ENCODE measurements at places on chromosomes 2 and 18. TPM values are rescaled to one million over a fixed set of nuclear protein-coding genes. Genes with fewer than 3 reads are reported as not detected.
A peak's percentile ranks its signal among the peaks of the same experiment; 100 is the strongest.

DNA sequence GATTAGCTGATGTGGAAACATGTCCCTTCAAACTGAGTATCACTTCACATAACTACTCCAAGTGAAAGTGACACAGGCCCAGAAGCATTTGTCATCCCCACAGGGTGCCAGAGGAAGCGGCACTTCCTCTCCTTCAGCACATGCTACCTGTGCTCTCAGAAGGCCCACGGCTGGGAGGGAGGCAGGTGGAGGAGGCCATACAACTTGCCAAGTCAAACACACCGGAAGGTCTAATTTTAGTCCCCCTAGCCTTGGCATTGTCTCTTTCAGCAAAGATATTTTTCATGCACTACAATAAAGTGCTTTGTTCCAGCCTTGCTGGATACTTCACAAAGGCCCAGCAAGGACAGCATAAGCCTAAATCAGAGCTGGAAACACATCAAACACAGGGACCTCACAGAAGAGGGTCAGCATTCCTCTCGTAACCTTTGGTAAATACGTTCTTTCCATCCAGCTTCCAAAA, 38.0 kb downstream of the VSNL1 start:
- no peak for DNase-seq

- DNase-seq, result no peak
These were observed 188.5 kb downstream of the EIPR1 start for GRCh38 chr2:3189076-3189591.

DNA sequence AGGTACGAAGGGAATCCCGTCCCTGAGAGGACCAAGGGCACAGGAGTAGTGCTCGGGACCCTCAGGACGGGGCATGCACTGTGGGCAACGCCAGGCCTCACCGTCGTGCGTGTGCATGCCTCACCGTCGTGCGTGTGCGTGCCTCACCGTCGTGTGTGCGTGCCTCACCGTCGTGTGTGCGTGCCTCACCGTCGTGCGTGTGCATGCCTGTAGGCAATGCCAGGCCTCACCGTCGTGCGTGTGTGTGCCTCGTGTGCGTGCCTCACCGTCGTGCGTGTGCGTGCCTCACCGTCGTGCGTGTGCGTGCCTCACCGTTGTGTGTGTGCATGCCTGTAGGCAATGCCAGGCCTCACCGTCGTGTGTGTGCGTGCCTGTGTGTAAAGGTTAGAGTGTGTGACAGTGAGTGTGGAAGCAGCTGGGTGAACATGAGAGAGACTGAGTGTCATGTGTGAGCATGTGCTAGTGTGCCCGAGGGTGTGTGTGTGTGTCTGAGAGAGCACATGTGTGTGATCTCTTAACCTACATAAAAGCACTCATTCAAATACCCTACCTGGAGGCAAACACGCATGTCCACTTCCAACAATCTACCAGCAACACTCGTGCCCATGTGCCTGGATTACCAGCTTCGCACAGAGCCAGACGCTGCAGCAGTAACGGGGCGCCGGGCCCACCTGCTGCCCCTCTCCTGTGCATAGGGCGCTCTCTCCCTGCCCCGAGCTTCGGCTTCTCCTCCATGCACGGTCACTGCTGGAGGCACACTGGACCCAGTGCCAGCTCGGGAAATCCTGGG, 36.3 kb downstream of the ZNF516 start:
- DNase-seq, result peak; percentile 83

DNA sequence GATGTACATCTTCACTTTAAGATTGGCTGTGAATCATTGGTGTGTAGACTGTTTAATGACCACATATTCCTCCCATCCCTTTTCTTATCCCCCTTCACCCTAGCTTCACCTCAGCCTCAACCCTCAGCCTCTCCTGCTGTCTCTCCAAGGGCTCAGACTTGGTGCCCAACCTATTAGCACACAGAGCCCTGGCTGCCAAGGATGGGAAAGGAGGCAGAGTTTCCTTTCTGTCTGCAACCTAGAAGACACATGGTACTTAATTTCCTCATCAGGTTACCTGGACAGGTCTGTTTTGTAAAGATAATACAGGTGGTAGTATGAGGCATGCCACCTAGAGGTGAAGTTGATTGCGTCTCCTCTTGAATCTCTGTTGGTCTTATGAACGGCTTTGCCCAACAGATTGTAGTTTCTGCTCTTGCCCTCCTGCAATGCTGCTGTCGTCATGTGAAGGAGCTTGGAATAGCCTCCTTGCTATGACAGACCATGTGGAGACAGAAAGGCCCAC, 44.5 kb upstream of the RMND5A start:
- DNase-seq, result no peak

DNA sequence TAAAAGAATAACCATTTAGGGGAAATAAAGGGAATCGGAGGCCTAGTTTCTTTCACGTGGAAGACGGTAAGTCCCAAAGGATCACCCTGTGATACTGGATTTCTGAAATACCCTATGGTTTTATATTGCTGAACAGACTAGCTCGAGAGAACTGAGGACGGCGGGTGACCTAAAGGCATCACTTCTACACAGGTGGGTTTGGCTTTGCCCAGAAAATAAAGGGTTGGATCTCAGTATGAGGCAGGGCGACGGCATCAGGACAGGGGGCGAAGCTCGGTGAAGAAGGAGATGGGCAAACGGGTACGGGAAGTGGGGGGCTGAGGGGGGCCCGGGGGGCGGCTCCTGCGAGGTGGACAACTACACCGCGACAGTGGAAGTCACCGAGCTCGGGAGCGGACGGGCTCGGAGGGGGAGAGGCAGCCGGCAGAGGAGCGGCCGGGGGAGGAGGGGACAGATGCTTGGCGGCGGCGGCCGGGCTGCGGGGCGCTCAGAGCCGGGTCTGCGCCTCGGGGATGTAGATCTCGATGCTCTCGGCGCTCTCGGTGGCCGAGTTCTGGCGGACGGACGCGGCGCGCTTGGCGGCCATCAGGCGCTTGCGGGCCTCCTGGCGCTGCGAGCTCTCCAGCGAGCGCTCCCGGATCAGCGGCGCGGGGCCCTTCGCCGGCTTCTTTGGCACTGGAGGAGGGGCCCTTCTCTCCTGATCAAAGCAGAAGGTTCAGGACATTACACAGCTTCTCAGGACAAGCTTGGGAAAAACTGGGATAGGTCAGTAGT, 48.9 kb downstream of the TGIF1 start:
- DNase-seq, result no peak

- no peak for DNase-seq
These were observed 31.1 kb downstream of the PNO1 start for GRCh38 chr2:68188831-68189230.

DNA sequence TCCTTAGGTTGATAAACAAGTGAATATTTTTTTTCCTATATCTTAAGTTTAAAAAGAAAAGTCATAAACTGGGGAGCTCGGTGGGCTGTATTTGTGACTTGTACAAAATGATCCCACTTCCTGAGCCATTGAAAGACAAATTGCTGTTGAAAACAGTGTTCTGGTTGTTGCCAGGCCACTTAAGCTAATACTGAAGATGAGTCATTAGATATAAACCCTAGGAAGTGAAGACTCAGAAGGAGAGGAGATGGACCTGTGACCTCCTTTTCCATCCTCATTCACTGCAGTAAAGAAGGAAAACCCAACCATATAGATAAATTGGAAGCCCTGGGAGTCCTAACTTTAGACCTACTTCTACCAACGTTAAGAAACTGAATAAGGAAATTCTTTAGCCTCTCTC, 46.2 kb upstream of the SERPINE2 start:
- DNase-seq, result no peak

GRCh38 chr18:22318745-22319407, 98.8 kb downstream of the CTAGE1 start:
- DNase-seq, result no peak

DNA sequence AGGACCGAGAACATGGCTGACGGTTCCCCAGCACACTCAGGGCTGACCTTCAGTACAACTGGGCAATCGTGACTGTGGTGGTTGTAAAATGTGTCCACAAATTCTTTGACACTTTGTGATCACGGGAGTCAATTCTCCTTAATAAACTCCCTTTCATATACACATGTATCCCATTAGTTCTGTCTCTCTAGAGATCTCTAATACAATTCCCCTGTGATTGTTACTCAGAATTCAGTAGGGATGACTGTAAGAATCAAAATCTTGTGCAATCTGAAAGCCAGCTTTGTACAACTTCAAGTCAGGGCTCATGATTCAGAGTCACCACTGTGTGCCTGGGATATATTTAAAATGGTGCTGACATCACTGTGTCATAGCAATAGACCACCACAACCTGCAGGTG, 89.5 kb upstream of the LMAN1 start:
- no peak for DNase-seq

ERBB4 gene
- total RNA-seq, result 0.45 TPM

TUBB8B gene
- total RNA-seq, result not detected

RAX gene
- not detected for total RNA-seq

SLC30A3 gene
- total RNA-seq, result not detected

ONECUT2 gene
- total RNA-seq, result 0.32 TPM
